NCI-H446 (cell line): ENCODE measurements at places on chromosomes 5 and 9.

- no peak for DNase-seq
Observed at GRCh38 chr5:95471942-95472341, 80.8 kb downstream of the FAM81B start.

- peak; percentile 66 for DNase-seq
Observed at GRCh38 chr5:122091936-122092600, 14.0 kb upstream of the LOX start.

GRCh38 chr5:83891261-83891660, 170.6 kb upstream of the HAPLN1 start:
- no peak for DNase-seq

- no peak for DNase-seq
Observed at GRCh38 chr9:15299374-15299939, 7.6 kb downstream of the TTC39B start.

DNA sequence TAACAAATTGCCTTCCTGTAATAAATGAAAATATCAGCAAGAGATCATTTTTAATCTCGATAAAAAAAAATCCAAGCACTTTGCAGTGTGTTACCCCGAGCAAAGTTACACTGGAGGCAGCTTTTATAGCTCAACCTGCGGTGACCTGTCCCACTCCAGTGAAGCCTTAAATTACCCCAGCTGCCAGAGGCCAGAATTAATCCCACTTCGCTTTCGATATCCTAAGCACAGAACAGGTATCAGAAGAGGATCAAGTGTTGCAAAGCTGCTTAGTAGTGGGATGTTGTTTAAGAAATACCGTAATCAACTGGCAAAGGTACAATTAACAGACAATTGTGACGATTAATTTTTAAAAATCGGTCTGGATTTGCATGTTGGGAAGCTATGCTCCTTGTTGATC, 314.0 kb downstream of the AGTPBP1 start:
- DNase-seq, result no peak

DNA sequence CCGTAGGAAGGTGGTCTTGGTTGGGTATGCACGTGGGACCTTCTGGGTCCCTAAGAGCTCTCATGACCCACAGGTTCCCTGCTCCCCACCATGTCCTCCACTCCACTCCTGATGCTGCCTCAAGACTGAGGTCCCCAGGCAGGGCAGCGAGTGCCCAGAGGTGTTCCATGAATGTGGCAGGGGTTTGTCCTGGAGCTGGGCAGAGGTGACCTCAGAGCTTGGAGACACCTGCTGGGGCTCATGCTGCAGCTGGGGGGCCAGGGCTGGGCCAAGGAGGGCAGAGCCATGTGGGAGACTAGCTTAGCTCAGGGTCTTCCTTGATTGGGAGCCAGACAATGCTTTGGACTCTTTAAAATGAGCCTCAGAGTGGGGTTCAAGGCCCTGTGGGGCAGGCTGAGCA, 74.0 kb upstream of the PITX1 start:
- DNase-seq, result no peak

DNA sequence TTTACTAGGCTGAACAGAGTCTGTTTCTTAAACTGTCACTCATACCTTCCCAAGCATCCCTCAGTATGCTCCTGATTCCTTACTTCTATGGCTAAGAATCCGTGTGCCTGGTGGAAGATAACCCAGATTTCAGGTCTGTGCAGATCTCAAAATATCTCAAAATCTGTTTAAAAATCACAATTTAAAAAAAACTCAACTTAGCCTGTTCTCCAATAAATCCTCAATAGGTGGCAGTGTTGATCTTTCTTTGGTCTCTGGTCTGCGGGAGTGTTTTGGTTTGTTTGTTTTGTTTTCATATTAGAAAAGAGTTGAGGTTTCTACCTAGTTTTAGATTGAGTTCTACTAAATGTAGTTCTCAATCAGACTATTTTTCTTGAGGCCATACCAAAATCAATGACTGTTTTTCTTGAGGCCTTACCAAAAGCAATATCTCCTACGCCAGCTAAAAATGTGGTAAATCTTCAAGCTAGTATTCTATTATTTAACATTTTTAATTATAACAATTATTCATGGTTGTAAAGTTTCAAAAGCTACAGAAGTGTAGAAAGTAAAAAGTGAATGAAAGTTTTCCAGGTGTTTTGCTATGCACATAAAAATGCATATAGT, 57.9 kb downstream of the TGFBR1 start:
- DNase-seq, result peak; percentile 42

DNA sequence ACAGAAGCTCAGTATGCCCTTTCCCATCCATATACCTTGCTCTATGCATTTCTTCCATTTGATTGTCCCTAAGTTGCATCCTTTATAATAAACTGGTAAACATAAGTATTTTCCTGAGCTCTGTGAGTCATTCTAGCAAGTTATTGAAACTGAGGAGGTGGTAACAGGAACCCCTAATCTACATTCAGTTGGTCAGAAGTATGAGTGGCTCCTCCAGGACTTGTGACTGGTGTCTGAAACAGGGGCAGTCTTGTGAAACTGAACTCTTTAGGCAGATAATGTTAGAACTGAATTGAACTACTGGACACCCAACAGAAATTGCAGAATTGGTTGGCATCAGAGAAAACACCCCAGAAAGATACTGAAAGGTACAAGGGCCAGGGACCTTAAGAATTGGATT, 133.1 kb upstream of the POU5F2 start:
- DNase-seq, result no peak

DNA sequence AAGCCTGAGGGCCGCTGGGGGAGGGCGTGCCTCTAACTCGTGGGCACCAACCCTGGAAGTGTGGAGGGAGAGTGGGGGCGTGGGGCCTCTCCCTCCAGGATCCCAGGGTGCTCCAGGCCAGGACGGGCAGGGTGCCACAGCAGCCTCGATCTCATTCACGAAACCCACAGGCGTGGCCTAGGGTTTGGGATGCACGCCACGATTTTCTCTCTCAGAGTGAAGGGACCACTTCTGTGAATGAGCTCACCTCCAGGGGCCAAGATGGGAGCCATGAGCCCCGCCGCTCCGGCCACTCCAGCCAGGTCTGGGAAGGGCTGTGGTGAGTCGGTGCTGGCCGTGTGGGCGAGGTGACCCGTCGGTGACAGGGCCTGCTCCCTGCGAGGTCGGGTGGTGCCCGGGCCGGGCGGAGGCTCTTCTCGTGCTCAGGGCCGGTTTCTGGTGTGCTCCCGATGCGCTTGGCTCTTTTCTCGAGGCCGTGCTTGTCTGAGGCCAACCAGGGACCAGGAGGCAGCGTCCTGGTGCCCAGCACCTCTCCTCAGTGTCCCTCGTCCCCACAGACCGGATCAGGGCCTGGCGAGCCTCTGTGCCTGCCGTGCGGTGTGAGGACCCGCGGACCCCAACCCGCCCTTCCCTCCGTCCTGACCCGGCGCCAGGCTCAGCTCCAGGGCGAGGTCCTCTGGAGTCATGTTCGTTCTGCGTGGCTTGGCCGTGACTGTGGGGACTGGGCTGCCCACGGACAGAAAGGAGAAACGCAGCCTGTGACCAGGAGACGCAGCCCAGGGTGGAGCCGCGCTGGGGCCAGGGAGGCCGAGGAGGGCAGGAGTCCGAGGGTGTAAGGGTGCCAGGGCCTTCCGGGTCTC, 31.0 kb downstream of the TPPP start:
- no peak for DNase-seq

DNA sequence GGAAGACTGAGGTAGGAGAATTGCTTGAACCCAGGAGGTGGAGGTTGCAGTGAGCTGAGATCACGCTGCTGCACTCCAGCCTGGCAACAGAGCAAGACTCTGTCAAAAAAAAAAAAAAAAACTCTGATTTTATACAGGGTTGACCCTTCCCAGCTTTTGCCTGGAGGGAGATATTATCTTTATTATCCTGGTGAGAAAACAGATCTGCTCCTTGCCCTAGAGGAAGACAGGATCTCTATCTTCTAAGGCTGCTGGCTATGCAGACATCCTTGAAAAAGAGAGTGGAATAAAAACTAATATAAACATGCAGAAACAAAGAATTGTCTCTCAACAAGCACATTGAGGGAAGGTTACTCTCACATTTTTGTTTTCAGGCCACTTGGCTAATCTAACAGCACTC, 1503.4 kb upstream of the WWC1 start:
- no peak for DNase-seq

DNA sequence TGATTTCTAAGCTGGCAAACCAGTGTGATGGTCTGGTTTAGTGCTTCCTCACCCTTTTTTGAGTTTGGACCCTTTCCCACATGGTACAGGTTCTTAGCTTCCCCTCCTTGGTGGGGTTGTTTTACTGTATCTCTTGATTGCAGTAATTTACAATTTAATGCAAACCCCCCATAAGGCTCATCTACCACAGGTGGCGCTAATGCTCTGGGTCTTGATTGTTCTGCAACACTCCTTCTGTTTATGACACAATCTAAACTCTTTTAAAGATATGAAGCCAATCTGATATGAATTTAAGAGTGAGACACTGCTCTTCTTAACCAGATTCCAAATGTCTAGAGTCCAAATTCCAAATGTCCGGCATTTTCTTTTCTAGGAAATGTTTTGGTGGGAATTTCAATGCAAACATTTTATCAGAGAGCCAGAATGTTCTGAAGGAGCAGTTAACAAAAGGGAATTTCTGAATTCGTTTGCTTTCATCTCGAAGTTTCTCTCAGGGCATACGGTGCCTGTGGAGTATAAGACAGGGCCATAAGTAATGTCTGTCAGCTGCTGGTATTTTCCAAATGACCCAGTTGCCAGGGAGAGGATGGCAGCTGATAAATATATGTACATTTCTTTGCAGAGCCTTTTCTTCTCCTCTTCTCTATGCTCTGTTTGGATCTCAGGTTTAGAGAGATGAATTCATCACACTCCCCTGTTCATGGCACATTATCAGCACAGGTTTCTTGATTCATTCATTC, 246.8 kb downstream of the ARHGAP26 start:
- peak; percentile 48 for DNase-seq

- peak; percentile 52 for DNase-seq
Observed at GRCh38 chr5:109921735-109922380, 232.1 kb downstream of the MAN2A1 start.

DNA sequence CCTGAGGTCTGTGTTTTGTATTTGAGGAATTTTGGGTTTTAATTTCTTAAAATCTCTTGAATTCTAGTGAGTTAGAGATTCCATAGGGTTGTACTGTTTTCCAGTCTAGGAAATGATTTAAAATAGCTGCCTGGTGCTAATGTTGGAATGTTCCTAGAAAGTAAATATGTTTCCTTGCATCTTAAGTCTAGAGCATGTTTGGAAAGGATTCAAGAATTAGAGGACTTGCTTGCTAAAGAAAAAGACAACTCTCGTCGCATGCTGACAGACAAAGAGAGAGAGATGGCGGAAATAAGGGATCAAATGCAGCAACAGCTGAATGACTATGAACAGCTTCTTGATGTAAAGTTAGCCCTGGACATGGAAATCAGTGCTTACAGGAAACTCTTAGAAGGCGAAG, 41.8 kb downstream of the LMNB1 start:
- no peak for DNase-seq

DNA sequence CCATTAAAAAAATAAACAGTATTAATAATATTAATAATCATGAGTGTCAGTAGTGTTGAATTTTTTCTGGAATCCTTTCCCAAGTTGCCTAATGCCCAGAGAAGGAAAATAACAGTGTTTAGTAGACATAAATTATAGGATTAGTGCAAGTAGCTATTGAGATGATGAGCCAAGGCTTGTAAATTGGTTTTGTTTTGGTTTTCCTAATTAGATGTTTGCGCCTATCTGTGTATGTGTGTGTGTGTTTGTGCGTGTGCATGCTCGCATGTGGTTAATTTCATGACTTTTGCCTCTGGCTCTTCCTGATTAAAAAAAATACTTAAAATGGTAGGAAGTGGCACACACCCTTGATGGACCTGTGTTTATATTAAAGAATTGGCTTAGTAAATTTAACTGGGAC, 55.4 kb downstream of the FXN start:
- no peak for DNase-seq

DNA sequence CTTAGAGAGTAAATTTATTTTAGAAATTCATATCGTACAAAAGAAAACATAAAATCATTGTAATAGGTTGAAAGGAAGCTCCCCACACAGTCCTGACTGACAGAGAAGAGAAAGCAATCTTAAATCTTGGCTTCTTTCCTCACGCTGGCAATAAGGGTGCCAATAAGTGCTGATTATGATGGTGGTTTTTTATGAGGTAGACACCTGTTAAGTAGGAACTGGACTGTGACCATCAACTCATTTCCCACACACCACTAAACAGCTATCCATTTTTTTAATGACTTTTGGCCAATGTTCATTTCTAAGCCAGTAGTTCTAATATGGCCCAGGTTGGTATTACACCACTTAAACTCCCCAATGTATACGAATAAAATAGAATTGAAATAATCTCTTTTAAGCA, 893.5 kb upstream of the NUDT12 start:
- peak; percentile 69 for DNase-seq

DNA sequence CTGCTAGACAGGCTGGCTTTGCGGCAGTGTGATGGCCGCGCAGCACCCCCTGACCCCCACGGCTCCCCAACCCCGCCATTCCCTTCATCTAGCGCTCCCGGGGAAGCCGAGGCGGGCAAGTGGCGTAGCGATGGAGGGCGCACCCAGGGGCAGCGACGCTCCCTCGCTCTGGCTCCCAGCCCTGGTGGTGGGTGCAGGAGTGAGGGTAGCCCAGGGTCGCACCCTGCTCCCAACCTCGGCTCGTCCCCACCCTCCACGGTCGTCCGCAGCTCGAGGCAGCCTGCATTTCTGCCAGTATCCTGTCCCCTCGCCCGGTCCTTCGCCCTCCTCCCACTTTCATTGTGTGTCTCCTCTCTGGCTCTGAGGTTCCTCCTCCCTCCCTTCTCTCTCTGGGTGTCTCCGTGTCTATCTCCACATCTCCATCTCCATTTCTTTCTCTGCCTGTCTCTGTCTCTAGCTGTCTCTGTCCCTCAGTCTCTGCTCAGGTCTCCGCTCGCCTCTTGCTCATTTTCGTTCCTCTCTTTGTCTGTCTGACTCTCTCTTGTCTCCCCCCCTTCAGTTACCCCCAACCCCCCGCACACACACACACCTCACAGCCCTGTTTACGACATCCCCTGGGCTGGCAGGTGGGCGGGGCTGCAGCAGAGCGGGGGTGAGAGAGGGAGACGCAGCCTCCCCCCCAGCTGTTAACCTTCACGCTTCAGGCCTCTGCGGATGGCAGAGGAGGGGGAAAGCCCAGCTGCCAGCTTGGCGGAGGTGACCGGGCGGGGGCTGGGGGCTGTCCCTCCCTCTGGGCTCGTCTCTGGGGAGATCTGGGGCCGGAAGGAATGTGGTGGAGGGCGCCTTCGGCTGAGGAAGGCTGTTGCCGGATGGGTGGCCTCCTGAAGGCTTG, 48.7 kb upstream of the PSD2 start:
- peak; percentile 88 for DNase-seq

- DNase-seq, result no peak
Observed at GRCh38 chr9:36930941-36931340, 103.1 kb downstream of the PAX5 start.

GRCh38 chr5:163177971-163178370, 259.4 kb upstream of the CCNG1 start:
- no peak for DNase-seq

- DNase-seq, result no peak
Observed at GRCh38 chr9:24382566-24382965, 163.1 kb downstream of the IZUMO3 start.

GRCh38 chr9:136386018-136386417, 12.5 kb upstream of the CARD9 start:
- DNase-seq, result peak; percentile 42

DNA sequence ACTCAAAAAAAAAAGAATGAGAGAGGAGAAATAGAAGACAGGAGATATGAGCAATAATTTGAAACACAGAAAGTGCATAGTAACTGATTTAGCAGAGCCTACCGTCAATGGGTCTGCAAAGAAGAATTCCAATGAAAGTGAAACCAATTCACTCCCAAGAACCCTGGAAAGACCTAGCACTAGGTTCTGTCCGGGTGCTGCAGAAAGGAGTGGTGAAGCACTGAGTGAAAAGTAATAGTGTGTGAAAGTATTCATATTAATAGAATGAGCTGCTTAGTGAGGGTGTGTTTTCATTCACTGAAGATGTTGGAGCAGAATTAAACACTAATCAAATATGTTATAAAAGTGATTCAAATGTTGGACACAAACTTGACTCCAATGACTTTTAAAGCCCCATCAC, 51.3 kb upstream of the SLC30A5 start:
- DNase-seq, result no peak
